ENCODE measurements at places on chromosomes 2 and 18. TPM values are rescaled to one million over a fixed set of nuclear protein-coding genes. Genes with fewer than 3 reads are reported as not detected.

HOXD13 gene
- total RNA-seq: not detected

GRCh38 chr2:19176977-19177376 lies 181.4 kb downstream of the OSR1 start:
- no peaks in the 10 kb centered on the region for H3K4me1 ChIP-seq
- H3K4me3 ChIP-seq: no peak overlapping the region
- H3K36me3 ChIP-seq: peaks cover 3% of the 10 kb centered on the region
- H3K27me3 ChIP-seq: no peaks in the 10 kb centered on the region
- DNase-seq: no peak

GRCh38 chr2:167388497-167388896 lies 500.2 kb downstream of the XIRP2 start:
- H3K36me3 ChIP-seq: peaks cover 7% of the 10 kb centered on the region
- H3K4me3 ChIP-seq: no peak overlapping the region
- peak overlapping the region; percentile 51 for H3K27ac ChIP-seq
- no peak for DNase-seq
- no peaks in the 10 kb centered on the region for H3K27me3 ChIP-seq

- no peaks in the 10 kb centered on the region for H3K27me3 ChIP-seq
- no peak overlapping the region for H3K27ac ChIP-seq
- no peak for DNase-seq
Measured at GRCh38 chr2:177909962-177910361, 162.6 kb downstream of the PDE11A start.

DNA sequence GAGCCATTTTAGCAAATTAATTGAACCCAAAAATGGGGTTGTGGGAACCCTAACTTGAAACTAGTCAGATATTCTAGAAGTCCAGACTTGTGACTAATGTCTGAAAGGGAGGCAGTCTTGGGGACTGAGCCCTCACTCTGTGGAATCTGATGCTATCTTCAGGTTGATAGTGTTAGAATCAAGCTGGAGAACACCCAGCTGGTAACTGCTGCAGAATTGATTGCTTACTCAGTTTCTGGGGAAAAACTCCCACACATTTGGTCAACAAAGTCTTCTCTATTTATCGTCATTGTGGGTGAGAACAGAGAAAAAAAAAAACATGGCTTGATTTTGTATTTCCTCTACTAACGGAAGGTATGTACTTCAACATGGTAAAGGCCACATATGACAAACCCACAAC lies 1925.8 kb upstream of the CELF4 start:
- DNase-seq: no peak
- peak overlapping the region; percentile 81 for H3K27ac ChIP-seq
- H3K4me3 ChIP-seq: no peak overlapping the region
- peaks cover 48% of the 10 kb centered on the region for H3K4me1 ChIP-seq

GRCh38 chr2:237448171-237448570 lies 34.2 kb upstream of the COL6A3 start:
- DNase-seq: no peak
- H3K27me3 ChIP-seq: peaks cover 36% of the 10 kb centered on the region
- H3K27ac ChIP-seq: no peak overlapping the region
- no peak overlapping the region for H3K4me3 ChIP-seq
- H3K4me1 ChIP-seq: no peaks in the 10 kb centered on the region

- H3K27me3 ChIP-seq: peaks cover 17% of the 10 kb centered on the region
- H3K4me3 ChIP-seq: no peak overlapping the region
- no peaks in the 10 kb centered on the region for H3K4me1 ChIP-seq
- no peaks in the 10 kb centered on the region for H3K36me3 ChIP-seq
- DNase-seq: no peak
Measured at GRCh38 chr2:106566050-106566449, 78.9 kb downstream of the CD8B2 start.

GRCh38 chr2:16760426-16760825 lies 94.8 kb upstream of the CYRIA start:
- peaks cover 15% of the 10 kb centered on the region for H3K27me3 ChIP-seq
- DNase-seq: no peak
- no peak overlapping the region for H3K27ac ChIP-seq
- H3K4me3 ChIP-seq: no peak overlapping the region
- peaks cover 6% of the 10 kb centered on the region for H3K4me1 ChIP-seq
- no peaks in the 10 kb centered on the region for H3K36me3 ChIP-seq

RUFY4 gene
- total RNA-seq: not detected

- DNase-seq: no peak
- H3K27me3 ChIP-seq: peaks cover 8% of the 10 kb centered on the region
- no peaks in the 10 kb centered on the region for H3K36me3 ChIP-seq
- no peak overlapping the region for H3K4me3 ChIP-seq
- H3K4me1 ChIP-seq: no peaks in the 10 kb centered on the region
Measured at GRCh38 chr2:16680781-16681180, 15.1 kb upstream of the CYRIA start.

POTEI gene
- total RNA-seq: 5.6 TPM

GRCh38 chr2:467892-468647 lies 180.2 kb upstream of the ALKAL2 start:
- H3K4me3 ChIP-seq: peak overlapping the region; percentile 60
- no peaks in the 10 kb centered on the region for H3K36me3 ChIP-seq
- H3K4me1 ChIP-seq: no peaks in the 10 kb centered on the region
- peaks cover 33% of the 10 kb centered on the region for H3K27me3 ChIP-seq
- DNase-seq: no peak

GRCh38 chr2:20507711-20508110 lies 60.8 kb downstream of the RHOB start:
- no peak overlapping the region for H3K27ac ChIP-seq
- DNase-seq: no peak
- no peaks in the 10 kb centered on the region for H3K36me3 ChIP-seq
- no peaks in the 10 kb centered on the region for H3K4me1 ChIP-seq
- H3K4me3 ChIP-seq: no peak overlapping the region

- no peak overlapping the region for H3K4me3 ChIP-seq
- H3K27me3 ChIP-seq: no peaks in the 10 kb centered on the region
- DNase-seq: no peak
- H3K4me1 ChIP-seq: peaks cover 2% of the 10 kb centered on the region
- H3K36me3 ChIP-seq: no peaks in the 10 kb centered on the region
Measured at GRCh38 chr2:26989156-26989555, 18.7 kb downstream of the MAPRE3 start.

ZBTB7C gene
- total RNA-seq: 0.57 TPM

GRCh38 chr2:46101557-46102220 lies 195.5 kb upstream of the EPAS1 start:
- no peaks in the 10 kb centered on the region for H3K4me1 ChIP-seq
- no peaks in the 10 kb centered on the region for H3K27me3 ChIP-seq
- DNase-seq: no peak
- H3K27ac ChIP-seq: no peak overlapping the region
- H3K4me3 ChIP-seq: no peak overlapping the region

EFEMP1 gene
- total RNA-seq: 43.9 TPM

DNA sequence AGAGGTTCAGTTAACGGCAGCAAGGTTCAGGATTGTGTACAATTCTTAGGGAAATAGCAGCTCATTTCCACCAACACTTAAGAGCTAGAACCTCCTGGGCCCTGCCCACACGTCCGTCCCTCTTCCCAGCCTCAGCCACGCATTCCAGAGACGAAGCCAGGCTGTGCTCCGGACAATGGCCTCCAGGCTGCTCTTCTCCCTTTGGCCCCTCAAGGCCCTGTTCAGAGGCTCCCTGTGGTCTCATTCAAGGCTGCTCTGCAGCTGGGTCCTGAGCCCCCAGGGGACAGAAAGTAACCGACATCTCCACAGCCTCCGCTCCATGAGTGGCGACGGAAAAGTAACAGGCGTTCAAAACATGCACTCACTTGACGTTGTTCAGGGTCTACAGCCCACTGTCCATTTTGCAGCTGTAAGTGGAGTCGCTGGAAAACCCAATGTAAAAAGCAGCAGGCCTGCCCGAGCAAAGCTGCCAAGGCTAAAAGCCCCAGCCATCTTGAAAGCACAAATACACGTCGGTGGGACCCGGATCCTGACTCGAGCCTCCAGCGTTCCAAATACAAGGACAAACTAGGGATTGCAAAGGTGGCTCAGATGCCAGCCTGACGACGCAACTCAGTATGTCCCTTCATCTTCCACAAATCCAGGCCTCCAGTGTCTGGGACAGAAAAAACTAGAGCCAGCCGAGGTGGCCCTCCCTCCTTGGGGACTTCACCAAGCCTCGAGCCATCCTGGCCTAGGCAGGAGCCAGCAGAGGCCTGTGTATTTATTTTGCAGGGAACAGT lies 76.9 kb downstream of the NDUFA10 start:
- H3K4me1 ChIP-seq: no peaks in the 10 kb centered on the region
- no peak overlapping the region for H3K4me3 ChIP-seq
- DNase-seq: no peak
- no peaks in the 10 kb centered on the region for H3K36me3 ChIP-seq
- H3K27me3 ChIP-seq: no peaks in the 10 kb centered on the region

GRCh38 chr18:36411745-36412168 lies 114.2 kb downstream of the FHOD3 start:
- DNase-seq: no peak
- H3K4me1 ChIP-seq: peaks cover 2% of the 10 kb centered on the region
- H3K36me3 ChIP-seq: no peaks in the 10 kb centered on the region
- H3K27me3 ChIP-seq: peaks cover 3% of the 10 kb centered on the region

GPR35 gene
- 6.5 TPM for total RNA-seq

- H3K36me3 ChIP-seq: no peaks in the 10 kb centered on the region
- no peak for DNase-seq
- no peaks in the 10 kb centered on the region for H3K27me3 ChIP-seq
- H3K4me3 ChIP-seq: no peak overlapping the region
Measured at GRCh38 chr2:205190528-205190927, 491.8 kb upstream of the NRP2 start.

DNA sequence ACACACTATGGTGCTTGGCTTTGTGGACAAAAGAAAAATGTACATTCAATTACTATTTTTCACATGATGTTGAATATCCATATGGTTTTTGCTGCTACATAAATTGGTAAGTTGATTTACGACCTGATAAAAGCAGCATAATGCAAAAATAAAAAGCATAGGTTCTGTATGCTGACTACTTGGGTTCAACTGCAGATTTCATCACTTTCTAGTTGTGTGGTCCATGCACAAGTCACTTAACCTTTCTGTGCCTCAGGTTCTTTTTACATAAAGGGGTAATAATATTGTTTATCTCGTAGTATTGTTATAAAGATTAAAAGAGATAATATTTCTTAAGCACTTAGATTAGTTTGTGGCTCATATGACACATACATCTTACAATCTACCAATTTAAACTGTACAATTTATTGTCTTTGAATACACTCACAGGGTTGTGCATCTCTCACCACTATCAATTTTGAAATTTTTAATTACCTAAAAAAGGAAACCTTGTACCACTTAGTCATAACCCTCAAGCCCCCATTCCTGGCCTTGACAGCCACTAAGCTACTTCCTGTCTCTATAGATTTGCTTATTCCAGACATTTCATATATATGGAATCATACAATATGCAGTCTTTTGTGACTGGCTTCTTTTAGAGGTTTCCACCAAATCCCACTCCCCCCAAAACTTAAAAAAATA lies 1443.9 kb downstream of the SUCLG1 start:
- H3K4me3 ChIP-seq: no peak overlapping the region
- no peaks in the 10 kb centered on the region for H3K4me1 ChIP-seq
- no peak for DNase-seq
- no peak overlapping the region for H3K27ac ChIP-seq
- no peaks in the 10 kb centered on the region for H3K27me3 ChIP-seq

DNA sequence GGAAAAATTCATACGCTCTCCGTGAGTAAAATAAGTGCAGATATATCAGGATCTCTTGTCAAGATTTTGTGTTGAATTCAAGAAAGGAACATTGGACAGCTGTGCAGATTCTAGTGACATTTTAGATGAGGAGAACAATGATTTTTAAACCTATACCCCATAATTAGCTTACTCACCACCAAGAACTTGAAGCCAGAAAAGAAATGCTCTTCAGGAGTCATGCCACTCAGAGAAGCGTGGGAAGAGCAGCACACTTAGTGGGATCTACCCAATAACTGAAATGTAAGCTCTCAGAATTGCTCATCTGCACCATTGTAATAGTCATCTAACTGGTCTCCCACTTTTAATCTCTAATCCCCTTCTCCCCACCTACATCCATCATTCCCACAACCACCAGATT lies 9.2 kb upstream of the ERMN start:
- no peak for DNase-seq
- no peak overlapping the region for H3K4me3 ChIP-seq
- peaks cover 3% of the 10 kb centered on the region for H3K27me3 ChIP-seq
- no peaks in the 10 kb centered on the region for H3K36me3 ChIP-seq

STK39 gene
- 21.1 TPM for total RNA-seq

DNA sequence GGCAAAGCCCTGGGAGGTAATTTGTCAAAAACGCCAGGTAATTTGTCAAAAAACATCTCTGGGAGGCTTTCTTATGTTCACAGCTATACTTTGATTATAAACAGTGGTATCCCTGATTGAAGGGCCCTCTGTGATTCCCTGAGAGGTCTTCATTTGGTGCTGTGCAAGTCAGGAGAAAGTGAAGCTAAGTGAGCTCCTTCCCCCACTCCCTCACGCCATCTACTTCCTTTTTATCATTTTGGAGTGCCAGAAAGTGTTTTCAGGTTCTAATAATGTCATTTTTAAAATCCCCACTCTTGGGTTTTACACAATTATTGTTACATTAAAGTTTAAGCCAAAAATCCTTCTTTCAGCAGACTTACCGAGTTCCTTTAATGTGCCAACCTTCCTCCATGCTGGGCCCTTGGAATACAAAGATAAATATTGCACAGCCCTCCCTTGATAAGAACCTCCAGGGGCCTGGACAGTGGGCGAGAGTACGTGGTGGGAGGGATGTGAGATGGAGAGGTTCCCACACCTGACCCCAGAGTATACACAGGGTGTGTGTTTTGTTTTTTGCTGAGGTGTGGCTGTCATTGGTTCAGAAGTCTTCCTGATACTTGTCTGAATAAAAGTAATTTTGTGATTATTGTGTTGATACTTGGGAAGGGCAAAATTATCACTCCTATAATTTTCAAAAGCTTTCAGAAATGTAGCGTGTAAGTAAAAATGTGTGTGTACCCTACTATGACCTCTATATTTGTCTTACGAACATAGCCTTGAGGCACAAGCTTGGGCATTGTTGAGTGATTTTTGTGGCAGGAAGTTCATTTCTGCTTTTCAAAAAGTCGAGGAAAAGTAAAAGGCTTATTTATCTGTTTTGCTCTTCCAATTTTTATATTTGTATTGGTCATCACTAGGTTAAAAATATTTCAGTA lies 8.2 kb downstream of the MAPRE2 start:
- no peaks in the 10 kb centered on the region for H3K27me3 ChIP-seq
- no peak for DNase-seq
- H3K36me3 ChIP-seq: peaks cover 3% of the 10 kb centered on the region

EVX2 gene
- not detected for total RNA-seq

GRCh38 chr18:49371786-49372185 lies 88.7 kb downstream of the DYM start:
- no peak overlapping the region for H3K4me3 ChIP-seq
- H3K36me3 ChIP-seq: peaks cover 6% of the 10 kb centered on the region
- peaks cover 7% of the 10 kb centered on the region for H3K4me1 ChIP-seq
- no peaks in the 10 kb centered on the region for H3K27me3 ChIP-seq

DNA sequence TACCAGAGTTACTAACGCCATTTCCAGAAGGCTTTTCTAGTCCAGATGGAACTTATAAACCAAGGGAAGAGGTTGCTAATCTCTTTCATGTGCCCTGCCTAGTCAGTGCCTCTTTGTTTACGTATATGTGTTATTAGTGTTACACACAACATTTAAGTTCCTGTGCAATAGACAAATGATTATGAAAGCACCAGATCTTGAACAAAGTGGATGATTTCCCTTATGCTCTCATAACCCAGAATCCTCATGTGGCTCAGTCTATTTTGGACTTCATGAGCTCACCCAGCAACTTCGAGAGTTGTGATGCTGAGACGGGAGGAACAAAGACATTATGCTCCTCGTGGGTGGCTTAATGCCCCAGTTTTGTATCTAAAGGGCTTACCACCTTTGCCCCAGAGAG lies 214.4 kb upstream of the SP5 start:
- peaks cover 28% of the 10 kb centered on the region for H3K27me3 ChIP-seq
- no peaks in the 10 kb centered on the region for H3K36me3 ChIP-seq
- H3K4me3 ChIP-seq: no peak overlapping the region
- no peak overlapping the region for H3K27ac ChIP-seq
